ENCODE measurements at places on chromosomes 13 and 19. TPM values are rescaled to one million over a fixed set of nuclear protein-coding genes. Genes with fewer than 3 reads are reported as not detected.
A peak's percentile ranks its signal among the peaks of the same experiment; 100 is the strongest.

DNA sequence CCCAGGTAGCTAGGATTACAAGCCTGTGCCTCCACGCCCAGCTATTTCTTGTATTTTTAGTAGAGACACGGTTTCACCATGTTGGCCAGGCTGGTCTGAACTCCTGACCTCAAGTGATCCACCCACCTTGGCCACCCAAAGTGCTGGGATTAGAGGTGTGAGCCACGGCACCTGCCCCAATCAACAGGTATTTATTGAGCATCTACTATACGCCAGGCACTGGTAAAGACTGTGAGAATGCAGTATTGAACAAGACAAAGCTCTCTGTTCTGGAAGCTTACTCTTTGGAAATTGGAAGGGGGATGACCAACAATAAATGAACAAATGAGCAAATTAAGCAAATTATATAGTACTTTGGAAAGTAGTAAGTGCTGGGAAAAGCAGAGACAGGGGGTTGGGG, 21.4 kb upstream of the ERCC1 start:
- H3K4me1 ChIP-seq, result peaks cover 53% of the 10 kb centered on the region
- peaks cover 2% of the 10 kb centered on the region for H3K36me3 ChIP-seq
- no peaks in the 10 kb centered on the region for H3K27me3 ChIP-seq
- H3K4me3 ChIP-seq, result peak overlapping the region; percentile 77
- H3K27ac ChIP-seq, result peak overlapping the region; percentile 87

- no peak overlapping the region for H3K27ac ChIP-seq
- no peaks in the 10 kb centered on the region for H3K36me3 ChIP-seq
- no peaks in the 10 kb centered on the region for H3K4me1 ChIP-seq
- no peaks in the 10 kb centered on the region for H3K27me3 ChIP-seq
These were observed 873.8 kb downstream of the SLITRK6 start for GRCh38 chr13:84925443-84925842.

DNA sequence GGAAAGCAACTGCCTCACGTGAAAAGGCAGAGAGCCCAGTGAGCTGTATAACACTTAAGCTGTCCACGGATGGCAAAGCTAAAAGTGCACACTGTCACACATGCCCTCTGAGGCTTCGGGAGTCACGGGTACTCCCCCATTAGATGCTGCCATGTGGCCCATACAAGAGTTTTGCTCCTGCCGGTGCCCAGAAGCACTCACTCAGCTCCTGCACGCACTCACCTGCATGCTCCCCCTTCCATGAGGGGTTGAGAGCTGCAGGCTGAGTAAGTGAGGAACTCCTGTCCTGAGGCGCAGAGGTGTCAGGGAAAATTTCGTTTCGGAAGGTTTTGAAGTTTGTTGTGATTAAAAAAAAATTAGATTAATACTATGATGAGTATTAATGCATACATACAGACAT, 939.2 kb upstream of the ATXN8OS start:
- H3K4me3 ChIP-seq, result no peak overlapping the region
- H3K36me3 ChIP-seq, result no peaks in the 10 kb centered on the region
- DNase-seq, result no peak
- no peaks in the 10 kb centered on the region for H3K27me3 ChIP-seq
- no peaks in the 10 kb centered on the region for H3K4me1 ChIP-seq

GRCh38 chr13:93698016-93698613, 471.5 kb downstream of the GPC6 start:
- H3K27ac ChIP-seq, result no peak overlapping the region
- no peaks in the 10 kb centered on the region for H3K27me3 ChIP-seq
- no peaks in the 10 kb centered on the region for H3K4me1 ChIP-seq
- H3K4me3 ChIP-seq, result no peak overlapping the region
- DNase-seq, result no peak

DNA sequence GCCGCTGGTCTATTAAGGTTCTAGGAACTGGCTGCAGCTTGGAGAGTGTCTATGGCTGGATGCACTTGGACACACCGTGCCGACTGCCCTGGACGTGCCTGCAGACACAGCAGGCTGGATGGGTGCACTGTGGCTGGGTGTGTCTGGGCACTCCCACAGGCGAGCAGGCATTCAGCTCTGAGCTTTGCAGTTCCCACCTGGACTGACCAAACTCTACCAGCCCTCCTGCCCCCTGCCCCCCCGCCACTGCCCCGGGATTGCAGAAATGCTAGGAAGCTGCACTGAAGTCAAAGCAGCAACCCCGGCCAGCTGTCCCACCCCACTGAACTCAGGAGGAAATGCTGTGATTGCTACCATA, 7.0 kb upstream of the LRP3 start:
- H3K4me3 ChIP-seq, result no peak overlapping the region
- no peaks in the 10 kb centered on the region for H3K36me3 ChIP-seq
- DNase-seq, result peak; percentile 3

DNA sequence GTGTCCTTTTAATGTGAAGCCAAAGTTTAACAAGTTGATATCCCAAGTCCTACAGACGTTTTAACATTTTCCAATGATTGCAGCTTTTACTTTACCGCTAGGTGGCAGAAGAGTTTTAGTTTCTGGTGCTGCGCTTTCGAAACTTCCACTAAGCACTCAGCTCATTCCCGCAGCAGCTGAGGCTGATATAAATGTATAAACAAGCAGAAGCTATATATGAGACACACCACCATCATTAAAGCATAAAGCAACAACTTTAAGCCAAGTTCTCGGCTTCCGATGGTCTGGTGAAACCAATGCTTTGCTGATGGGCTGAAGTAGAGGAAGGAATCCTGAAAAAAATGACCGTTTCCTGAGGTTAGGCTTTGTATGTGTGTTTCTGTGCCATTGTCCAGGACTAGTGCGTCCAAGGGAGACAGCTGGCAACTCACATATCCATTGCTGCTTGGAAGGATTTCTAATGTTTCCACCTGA, 753.9 kb downstream of the OLFM4 start:
- no peak overlapping the region for H3K4me3 ChIP-seq
- H3K27ac ChIP-seq, result no peak overlapping the region
- H3K36me3 ChIP-seq, result no peaks in the 10 kb centered on the region
- H3K4me1 ChIP-seq, result no peaks in the 10 kb centered on the region

- no peak for DNase-seq
- no peak overlapping the region for H3K4me3 ChIP-seq
- no peaks in the 10 kb centered on the region for H3K36me3 ChIP-seq
- no peaks in the 10 kb centered on the region for H3K27me3 ChIP-seq
- H3K4me1 ChIP-seq, result no peaks in the 10 kb centered on the region
These were observed 223.9 kb upstream of the RXFP2 start for GRCh38 chr13:31515427-31515826.

GRCh38 chr19:10929402-10929794, 787 bp downstream of the TIMM29 start:
- no peak overlapping the region for H3K27ac ChIP-seq
- H3K36me3 ChIP-seq, result peaks cover 5% of the 10 kb centered on the region
- peaks cover 20% of the 10 kb centered on the region for H3K4me1 ChIP-seq
- no peak for DNase-seq

- H3K27ac ChIP-seq, result no peak overlapping the region
- H3K36me3 ChIP-seq, result no peaks in the 10 kb centered on the region
- H3K4me3 ChIP-seq, result no peak overlapping the region
- H3K4me1 ChIP-seq, result no peaks in the 10 kb centered on the region
These were observed 640.1 kb upstream of the KLF12 start for GRCh38 chr13:74774264-74774663.

DNA sequence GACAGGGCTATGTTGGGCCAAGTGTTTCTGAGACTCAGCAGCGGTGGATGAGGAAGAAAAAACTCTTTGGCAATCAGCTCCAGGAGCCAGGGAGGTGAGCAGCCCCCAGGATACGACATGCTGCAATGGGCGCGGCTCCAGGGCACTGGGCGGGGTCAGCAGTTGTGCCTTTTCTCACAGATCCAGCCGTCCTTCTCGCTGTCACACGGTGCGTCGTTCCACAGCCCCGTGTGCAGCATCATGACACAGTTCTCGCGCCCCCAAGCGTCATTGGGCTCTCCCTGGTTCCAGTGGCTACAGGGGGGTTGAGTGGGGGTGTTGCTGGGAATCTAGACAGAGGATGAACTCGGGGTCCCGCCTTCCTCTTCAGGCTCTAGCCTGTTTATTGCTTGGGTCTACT, 2.7 kb downstream of the CLEC4G start:
- peaks cover 35% of the 10 kb centered on the region for H3K4me1 ChIP-seq
- H3K27me3 ChIP-seq, result peaks cover 28% of the 10 kb centered on the region
- no peak for DNase-seq
- H3K27ac ChIP-seq, result peak overlapping the region; percentile 53
- peak overlapping the region; percentile 70 for H3K4me3 ChIP-seq

DNA sequence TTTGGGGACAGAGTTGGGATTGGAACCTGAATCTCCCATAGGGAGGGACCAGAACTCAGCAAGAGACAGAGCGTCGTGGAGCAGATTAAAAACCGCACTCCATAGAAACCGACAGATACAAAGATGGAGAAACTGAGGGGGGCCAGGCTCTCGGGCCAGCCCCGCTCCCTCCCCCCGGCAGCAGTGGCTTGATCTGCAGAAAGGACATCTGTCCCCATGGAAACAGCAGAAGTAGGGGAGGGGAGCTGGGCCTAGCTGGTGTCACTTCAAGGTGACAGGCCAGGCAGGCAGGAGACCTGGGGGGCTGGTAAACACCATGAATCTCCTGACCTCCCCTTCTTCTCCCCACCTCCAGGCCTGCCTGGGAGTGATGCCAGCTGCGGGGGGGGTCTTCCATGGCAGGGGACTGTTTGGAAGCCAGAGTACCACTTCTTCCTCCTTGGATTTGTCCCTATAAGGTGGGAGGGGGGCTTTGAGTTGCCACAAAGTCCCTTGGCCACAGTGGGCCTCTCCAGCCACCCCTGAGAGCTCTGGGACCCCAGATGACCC, 10.9 kb downstream of the TMIGD2 start:
- H3K27me3 ChIP-seq, result peaks cover 7% of the 10 kb centered on the region
- no peak overlapping the region for H3K27ac ChIP-seq
- no peak for DNase-seq
- H3K36me3 ChIP-seq, result no peaks in the 10 kb centered on the region
- H3K4me3 ChIP-seq, result no peak overlapping the region

DNA sequence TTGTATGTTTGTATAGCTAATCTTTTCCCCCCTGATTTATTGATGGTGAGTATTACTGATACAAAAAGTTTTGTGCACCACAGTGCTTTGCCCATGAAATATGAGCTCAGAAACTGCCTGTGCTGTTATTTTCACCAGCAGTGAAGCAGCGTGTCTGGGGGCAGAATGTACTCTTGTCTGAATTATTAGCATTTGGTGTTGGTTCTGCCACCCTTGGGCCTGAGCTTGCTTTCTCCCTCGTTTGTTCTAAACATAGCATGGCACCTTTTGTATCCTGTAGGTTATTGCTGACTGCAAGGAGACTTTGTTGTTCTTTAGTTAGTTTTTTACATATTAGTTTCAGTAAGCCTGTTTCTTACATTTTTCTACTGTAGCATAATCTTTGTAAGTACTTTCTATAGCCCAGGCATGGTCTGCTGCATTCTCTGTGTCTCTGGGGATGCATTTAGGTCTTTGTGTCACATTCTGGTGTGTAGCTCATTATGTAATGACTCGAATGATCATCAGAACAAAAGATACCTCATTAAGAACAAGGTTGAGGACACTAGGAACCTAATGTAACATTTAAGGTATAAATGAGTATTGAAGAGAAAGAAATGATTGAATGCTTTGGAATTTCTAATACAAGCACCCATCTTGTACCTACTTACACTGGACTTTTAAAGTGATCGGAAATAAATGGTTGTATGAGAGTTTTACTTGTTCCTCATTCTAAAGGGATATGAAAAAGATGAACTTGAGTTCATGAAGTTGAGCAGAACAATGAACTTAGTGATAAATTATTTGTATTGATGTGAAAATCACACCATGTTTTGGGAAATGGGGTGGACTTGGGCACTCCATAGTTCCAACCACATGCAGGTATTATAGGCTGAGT, 50.3 kb upstream of the GPI start:
- H3K4me1 ChIP-seq, result peaks cover 82% of the 10 kb centered on the region
- peaks cover 5% of the 10 kb centered on the region for H3K36me3 ChIP-seq
- H3K4me3 ChIP-seq, result peak overlapping the region; percentile 62
- no peaks in the 10 kb centered on the region for H3K27me3 ChIP-seq
- no peak for DNase-seq
- peak overlapping the region; percentile 78 for H3K27ac ChIP-seq

GRCh38 chr19:43839139-43839538, 12.0 kb downstream of the ZNF283 start:
- H3K36me3 ChIP-seq, result peaks cover 88% of the 10 kb centered on the region
- H3K27ac ChIP-seq, result no peak overlapping the region
- DNase-seq, result no peak

DNA sequence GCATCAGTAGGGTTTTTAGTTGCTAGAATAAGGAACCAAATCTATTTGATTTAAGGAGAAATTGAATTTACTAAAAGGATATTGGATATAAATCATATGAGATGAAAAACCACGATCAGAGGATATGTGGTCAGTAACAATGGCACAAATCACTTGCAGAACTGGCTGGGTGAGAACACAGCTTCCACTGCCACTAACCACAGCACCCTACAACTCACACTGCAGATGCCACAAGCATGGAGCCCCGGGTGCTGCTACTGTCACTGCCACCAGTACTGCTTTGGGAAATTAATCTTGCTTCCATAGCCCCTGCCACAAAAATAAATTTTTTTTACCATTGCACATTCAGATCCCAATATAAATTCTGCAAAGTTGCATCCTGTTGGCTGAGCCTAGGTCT, 40.6 kb upstream of the KLF12 start:
- no peak overlapping the region for H3K27ac ChIP-seq
- H3K27me3 ChIP-seq, result peaks cover 7% of the 10 kb centered on the region
- no peaks in the 10 kb centered on the region for H3K4me1 ChIP-seq
- H3K4me3 ChIP-seq, result no peak overlapping the region
- DNase-seq, result no peak

GRCh38 chr19:6769006-6769619, 1.9 kb upstream of the SH2D3A start:
- no peak for DNase-seq
- no peak overlapping the region for H3K4me3 ChIP-seq
- H3K36me3 ChIP-seq, result peaks cover 14% of the 10 kb centered on the region
- no peaks in the 10 kb centered on the region for H3K27me3 ChIP-seq
- peaks cover 52% of the 10 kb centered on the region for H3K4me1 ChIP-seq

- peak overlapping the region; percentile 94 for H3K4me3 ChIP-seq
- H3K36me3 ChIP-seq, result peaks cover 22% of the 10 kb centered on the region
- DNase-seq, result peak; percentile 15
These were observed 534 bp downstream of the CAB39L start for GRCh38 chr13:49443357-49443703.

DNA sequence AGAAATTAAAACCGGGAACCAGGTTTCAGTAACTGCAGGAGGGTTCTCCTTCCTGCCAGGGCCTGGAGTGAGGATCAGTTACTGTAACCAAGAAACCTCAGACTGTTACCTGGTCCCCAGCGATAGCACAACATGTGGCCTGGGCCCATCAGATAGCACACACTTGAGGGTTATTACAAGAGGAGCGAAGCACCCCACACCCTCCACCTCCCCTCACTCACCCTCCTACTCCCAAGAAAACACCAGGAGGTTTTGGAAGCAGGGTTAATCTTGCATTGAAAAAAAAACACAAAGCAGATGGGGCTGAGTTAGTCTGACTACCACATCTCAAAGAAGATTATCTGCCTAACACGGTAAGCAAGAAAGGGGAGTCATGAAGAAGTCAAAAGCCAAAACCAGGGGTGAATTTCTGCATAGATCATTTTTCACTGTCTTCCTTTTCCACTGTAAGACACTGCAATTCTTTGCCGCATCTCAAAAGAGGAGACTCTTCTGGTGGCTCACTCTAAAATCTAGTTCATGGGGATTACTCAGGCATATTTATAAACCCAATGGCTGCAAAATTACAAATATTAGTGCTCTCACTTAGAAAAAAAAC, 75.9 kb upstream of the DOCK9 start:
- peaks cover 27% of the 10 kb centered on the region for H3K27me3 ChIP-seq
- no peak overlapping the region for H3K4me3 ChIP-seq
- no peak for DNase-seq
- no peak overlapping the region for H3K27ac ChIP-seq
- peaks cover 32% of the 10 kb centered on the region for H3K4me1 ChIP-seq
- H3K36me3 ChIP-seq, result no peaks in the 10 kb centered on the region

MEF2B gene
- total RNA-seq, result 11.7 TPM

IL12RB1 gene
- total RNA-seq, result 19.9 TPM

ZNF560 gene
- 0.15 TPM for total RNA-seq

CRX gene
- not detected for total RNA-seq

HIPK4 gene
- not detected for total RNA-seq

All from activated B cell treated with CpG ODN at 0.5 μM for 24 hours (primary cell).